Endothelial cell (in vitro differentiated cells): ENCODE measurements at places on chromosomes 1 and 21. TPM values are rescaled to one million over a fixed set of nuclear protein-coding genes. Genes with fewer than 3 reads are reported as not detected.
A peak's percentile ranks its signal among the peaks of the same experiment; 100 is the strongest.

The TNFRSF1B gene
- total RNA-seq: 142 TPM

The S100A4 gene
- 2.8 TPM for total RNA-seq

The TAL1 gene
- total RNA-seq: 199 TPM

- no peak for DNase-seq
- no peak overlapping the region for H3K4me3 ChIP-seq
- H3K27ac ChIP-seq: no peak overlapping the region
- peaks cover 1% of the 10 kb centered on the region for H3K27me3 ChIP-seq
- no peaks in the 10 kb centered on the region for H3K4me1 ChIP-seq
These were observed 38.2 kb upstream of the PKP1 start for GRCh38 chr1:201245082-201245481.

GRCh38 chr1:80447526-80447925 lies 1353.2 kb upstream of the ADGRL2 start:
- H3K27me3 ChIP-seq: no peaks in the 10 kb centered on the region
- DNase-seq: no peak
- H3K4me1 ChIP-seq: no peaks in the 10 kb centered on the region
- no peaks in the 10 kb centered on the region for H3K36me3 ChIP-seq

DNA sequence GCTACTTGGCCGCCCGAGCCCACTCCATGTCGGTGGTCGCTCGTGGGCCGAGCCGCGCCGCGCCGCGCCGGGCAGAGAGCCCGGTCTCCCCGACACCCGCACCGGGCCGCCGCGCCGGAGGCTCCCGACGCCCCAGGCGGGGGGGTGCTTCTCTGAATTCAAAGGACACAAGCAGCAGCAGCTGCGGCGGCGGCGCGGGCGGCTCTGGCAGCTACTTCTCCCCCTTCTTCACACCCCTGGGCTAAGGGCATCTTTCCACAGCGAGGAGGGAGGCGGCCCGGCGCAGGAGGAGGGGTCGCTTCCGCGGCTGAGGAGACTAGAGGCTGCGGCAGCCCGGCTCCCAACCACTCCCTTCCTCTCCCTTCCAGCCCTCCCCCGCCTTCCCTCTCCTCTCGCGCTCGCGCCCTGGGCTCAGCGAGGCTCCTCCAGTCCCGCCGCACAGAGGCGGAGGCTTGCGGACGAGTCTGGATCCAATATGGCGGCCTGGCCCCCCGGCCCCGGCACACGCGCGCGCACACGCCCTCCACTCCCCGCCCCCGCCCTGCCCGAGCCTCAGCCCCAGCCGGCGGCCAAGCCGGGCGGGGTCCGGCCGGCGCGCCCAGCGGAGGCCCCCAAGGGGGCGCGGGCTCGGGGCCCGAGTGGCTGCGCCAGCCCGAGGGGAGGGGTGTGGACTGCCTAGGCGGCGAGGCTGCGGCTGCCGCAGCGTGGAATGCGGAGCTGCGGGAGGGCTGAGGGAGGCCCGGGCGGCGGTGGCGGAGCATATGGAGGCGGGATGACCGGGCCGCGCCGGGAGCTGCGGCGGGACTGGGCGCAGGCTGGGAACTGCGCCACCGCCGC lies at the start of gene CDC42BPA:
Gene CDC42BPA, minus strand, starts transcription at position 477 of the 837 bp plus-strand sequence. CDS start 1,310 bp downstream, outside the sequence.
- H3K36me3 ChIP-seq: peaks cover 4% of the 10 kb centered on the region
- peak within 1 kb of the TSS; percentile 98 for H3K4me3 ChIP-seq
- H3K27ac ChIP-seq: peak within 1 kb of the TSS; percentile 92
- peaks cover 9% of the 10 kb centered on the region for H3K4me1 ChIP-seq
- H3K27me3 ChIP-seq: peaks cover 3% of the 10 kb centered on the region
